ENCODE measurements at places on chromosomes 3 and 15.

- no peak for DNase-seq
Observed at GRCh38 chr3:159761369-159761768, 227.3 kb upstream of the IL12A start.

DNA sequence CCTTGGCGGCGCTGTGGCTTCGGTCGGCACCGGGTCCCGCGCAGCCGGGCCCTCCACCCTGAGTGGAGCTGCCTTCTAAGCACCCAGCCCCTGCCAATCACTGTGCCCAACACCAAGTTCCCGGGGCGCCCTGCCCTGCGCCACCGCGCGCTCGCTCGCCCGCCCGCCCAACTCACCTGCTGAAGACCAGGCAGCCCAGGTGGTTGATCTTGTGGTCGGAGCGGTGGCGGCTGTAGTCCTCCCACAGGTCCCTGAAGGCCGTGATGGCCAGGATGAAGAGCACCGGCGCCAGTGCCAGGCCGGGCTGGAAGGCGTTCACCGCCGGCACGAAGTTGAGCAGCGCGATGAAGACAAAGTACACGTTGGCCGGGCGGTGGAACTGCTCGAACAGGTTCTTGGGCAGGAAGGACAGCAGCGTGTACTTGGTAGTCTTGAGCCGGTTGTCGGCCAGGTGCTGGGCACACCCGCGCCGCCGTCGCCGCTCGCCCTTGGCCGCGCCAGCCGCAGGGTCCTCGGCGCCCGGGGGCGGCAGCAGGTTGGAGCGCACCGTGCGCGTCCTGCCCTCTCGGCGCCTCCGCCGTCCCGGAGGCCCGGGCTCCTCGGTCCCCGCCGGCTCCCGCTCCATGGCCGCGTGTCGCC, 536 bp downstream of the ATP10A start:
- DNase-seq, result no peak

DNA sequence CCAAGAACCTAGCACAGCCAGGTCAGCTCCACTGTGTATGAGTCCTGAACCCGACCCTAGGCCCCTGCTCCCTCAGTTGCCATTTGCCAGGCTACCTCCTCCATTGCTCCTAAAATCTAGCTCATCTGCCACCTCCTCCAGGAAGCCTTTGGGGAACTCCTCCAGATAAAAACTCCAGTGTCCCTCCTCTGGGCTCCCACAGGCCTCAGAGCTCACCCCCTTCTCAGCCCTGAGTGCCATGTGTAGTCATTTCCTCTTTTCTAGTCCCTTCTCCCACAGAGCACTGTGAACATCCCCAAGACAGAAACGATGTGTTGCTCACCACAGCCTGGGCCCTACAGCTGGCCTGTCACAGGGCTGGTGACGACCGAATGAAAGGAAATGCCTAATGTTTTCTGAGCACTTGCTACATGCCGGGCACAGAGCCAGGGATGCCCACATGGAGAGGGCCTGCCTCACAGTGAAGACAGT, 61.0 kb downstream of the IQSEC1 start:
- DNase-seq, result no peak

DNA sequence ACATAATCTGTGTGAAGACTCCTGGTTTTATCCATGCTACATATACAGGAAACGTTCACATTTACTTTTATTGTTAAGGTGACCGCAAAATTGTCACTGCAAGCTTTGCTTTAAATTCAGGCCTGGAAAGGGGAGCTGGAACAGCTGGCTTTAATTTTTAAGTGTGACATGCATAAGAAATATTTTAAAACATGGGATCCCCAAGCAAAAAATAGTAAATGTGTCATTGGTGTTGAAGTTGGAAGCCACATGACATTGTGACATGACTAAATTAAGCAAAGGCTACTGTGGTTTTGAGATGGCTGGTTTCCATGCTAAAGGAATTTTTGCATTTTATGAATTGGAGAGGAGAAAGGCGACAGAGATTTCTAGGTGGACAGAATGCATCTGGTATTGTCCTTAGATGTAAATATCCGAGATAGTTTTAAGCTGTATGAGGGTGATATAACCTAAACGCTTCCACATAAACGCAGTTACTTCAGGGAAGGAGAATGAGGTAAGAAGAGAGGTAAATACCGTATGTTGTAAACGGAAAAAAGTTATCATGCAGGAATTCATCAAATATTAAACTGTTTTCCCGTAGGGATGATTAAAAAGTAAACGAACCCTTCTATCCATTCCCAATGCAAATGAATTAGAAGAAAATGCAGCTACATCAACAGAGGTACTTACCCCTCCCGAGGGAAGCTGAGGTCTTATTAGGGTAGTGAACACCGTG, 927 bp upstream of the FYTTD1 start:
- DNase-seq, result no peak

DNA sequence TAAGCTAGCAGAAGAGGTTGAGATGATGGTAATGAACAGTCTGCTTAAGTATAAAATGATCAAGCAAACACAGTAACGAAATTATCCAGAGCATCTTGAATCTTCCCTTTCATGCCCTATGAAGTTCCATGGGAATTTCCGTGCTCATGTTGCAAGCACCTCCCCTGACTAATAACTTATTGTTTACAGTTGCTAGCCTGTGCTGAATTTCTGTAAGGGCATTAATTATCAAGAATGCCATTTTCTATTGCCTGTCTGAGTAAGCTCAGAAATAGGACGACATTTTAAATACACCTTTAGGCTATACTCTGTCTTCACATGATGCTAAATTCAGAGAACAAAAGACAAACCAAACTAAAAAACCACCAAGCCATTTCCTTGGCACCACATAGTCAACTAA, 257.5 kb upstream of the LRTM1 start:
- DNase-seq, result no peak

DNA sequence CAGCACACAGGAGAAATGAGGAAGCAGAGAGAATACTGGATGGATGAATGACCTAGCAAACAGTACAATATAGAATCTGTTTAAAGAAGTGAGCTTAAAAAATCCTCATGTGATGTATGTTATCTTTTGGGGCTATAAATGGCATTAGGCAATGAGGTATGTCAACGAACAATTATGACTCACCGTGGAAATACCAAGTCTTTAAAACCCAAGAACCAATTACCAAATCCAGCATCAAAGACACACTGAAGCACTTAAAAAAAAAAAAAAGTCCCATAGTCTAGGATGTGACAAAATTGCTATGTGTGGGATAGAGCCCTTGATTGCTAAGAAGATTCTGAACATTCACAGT, 36.3 kb upstream of the HERC1 start:
- DNase-seq, result no peak

- DNase-seq, result peak; percentile 37
Observed at GRCh38 chr3:20054549-20054987, 14.3 kb downstream of the KAT2B start.

DNA sequence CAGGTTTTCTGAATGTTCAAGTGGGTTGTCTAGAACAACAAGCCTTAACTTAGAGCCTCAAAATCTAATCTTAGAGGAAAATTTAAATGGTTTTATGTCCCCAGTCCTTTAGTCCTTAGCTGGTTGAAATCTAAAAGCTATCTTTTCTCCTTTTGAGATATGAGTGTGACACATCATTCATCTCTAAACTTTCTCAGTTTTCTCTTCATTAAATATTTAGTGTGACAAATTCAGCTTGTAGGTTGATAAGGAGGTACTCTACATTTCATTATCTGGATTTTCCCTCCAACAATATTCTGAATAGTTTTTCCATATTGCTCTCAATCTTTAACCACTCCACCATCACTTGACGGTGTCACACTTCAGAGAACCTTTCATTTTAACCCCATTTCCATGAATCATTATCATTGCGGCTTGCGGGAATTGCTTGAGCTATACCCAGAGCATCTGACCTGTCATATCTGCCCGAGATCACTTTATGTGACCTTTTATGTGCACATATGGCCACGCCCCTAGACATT, 16.1 kb upstream of the ATP8B4 start:
- no peak for DNase-seq

DNA sequence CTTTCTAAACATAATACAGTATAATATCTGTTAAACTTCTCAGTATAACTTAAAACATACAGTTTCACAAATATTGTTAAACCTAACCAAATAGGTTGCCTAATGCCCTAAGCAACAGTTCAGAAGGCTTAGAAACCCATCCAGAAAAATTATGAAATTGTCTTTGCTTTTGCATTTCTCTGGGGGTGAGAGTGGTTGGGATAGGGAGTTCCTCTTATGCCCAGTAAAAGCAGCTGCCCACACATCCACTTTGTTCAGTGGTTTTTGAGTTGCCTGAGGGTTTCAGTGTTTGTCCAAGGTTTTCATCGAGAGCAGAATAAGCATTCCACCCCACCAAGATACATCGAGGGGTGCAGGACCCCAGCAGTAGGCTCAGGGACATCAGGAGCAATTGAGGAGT, 179.4 kb downstream of the CDIN1 start:
- no peak for DNase-seq

DNA sequence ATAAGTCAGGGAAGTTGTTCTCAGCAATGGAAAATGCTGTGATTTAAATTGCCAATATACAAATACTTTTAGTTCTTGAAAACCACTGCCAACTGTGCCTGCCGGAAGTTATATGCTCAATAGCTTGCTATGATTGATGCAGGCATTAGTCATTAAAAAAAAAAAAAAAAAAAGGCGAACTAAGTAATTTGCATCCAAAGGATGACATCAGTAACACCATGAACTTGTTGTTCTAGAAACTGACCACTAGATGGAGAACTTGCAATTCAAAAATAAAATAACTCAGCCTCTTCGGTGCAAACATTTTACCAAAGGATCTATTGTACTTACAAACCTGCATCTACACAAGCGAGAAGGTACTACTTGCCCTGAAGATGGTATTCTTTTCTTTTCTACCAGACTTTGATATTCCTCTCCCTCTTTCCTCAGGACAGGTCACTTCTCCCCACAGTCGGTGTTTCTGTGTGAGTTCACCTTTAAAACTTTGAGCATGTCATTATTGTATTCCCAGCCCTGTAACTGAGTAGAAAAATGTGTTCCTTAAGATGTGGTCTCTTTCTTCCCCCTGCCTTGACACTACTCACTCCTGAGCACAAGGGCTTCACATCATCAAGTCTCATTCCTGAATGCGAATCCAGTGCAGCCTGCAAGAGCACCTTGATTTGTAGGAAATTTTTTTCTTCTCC, 115.0 kb upstream of the VEPH1 start:
- DNase-seq, result no peak

DNA sequence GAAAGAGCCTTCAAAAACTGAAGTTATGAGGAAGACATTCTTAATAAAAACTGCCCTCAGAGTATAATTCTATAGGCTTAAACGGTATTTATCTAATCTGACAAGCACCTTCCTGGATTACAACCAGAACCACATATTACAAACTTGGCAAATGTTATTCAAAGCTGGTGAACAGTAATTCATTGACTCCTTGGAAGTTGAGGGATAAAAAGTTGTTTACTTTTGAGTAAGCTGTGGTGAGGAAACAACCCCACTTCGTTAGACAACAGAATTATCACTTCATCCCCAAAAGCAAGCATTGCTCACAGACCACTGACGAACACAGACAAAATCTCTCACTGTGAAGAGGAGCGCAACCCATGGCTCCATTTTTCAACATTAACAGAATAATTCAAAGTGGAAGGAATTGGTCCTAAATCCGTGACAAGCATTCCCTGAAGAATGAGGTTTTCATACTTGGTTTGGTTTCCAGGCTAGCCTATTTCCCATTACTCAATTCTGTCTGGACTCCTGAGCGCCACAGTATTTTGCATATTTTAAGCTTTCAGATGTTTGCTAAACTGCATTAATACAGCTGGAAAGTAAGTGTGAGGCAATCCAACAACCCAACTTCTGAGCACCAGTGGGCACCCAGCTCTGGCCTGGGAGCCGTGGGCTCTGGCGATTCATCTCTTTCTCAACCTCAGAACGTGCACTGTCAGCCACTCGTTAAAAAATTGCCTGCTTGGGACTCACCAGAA, 32.7 kb downstream of the LRIG1 start:
- DNase-seq, result no peak

GRCh38 chr3:61777483-61777882, 216.1 kb downstream of the PTPRG start:
- no peak for DNase-seq

- no peak for DNase-seq
Observed at GRCh38 chr15:73994912-73995622, 551 bp downstream of the PML start.

- no peak for DNase-seq
Observed at GRCh38 chr3:128500556-128500955, 7.6 kb upstream of the GATA2 start.

DNA sequence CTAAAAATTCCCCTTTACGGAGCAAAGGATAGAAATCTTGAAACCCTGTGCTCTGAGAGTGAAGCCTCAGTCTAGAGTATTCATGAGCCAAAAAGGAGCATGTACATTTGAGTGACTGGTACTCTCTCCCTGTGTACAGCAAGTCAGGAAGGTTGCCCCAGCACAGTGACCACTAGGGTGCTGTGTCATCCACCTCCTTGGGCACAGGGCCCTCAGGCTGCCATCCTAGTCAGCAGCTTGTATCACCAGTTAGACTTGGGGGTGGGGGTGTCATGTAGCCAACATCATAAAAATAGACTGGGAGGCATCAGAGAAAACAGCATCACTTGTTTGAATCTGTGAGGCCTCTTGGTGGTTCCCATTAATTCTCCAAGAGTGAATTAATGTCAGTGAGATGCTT, 12.0 kb downstream of the NME9 start:
- no peak for DNase-seq

GRCh38 chr3:127802606-127803005, 19.7 kb downstream of the MGLL start:
- DNase-seq, result no peak

- DNase-seq, result no peak
Observed at GRCh38 chr3:117350371-117350770, 640.8 kb downstream of the TUSC7 start.

DNA sequence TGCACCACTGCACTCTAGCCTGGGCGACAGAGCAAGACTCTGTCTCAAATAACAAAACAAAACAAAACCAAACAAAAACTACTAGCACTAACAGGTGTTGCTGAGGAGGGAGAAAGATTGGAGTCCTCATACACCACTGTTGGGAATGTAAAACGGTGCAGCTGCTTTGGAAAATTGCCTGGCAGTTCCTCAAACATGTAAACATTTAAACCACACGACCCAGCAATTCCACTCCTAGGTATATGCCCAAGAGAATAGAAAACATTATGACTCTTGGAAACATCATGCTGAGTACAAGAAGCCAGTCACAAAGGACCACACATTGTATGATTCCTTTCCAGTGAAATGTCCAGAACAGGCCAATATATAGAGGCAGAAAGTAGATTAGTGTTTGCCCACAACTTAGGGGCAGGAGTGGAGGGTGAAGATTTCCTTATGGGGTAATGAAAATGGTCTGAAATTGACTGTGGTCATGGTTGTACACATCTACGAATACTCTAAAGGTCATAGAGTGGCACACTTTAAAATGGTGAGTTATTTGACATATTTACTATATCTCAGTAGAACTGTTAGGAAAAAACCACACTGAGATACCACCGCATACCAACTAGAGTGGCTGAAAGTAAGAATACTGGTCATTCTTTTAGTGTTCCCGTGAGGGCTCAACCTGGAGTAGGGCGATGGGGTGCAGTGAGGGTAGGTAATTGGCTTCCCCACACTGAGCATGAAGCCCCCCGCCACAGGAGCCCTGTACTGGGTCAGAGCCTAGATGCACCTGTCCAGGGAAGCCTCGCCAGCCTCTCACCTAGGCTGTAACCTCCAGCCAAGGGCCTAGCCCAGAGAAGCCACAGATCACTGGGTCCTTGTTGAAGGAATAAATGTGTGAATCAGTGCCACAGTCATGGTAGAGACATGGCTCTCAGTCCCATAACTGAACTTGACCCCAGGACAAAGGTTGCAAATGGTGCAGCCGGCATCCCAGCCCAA, 131.1 kb downstream of the NUP210 start:
- DNase-seq, result no peak

- no peak for DNase-seq
Observed at GRCh38 chr3:177725165-177725564, 527.9 kb upstream of the TBL1XR1 start.

All from stimulated activated CD4-positive, alpha-beta T cell treated with anti-CD3 and anti-CD28 coated beads, Interleukin-1b, Interleukin-23, amount 100 ng/mL, for 1 hour (primary cell).